ENCODE measurements at places on chromosomes 3 and 15. TPM values are rescaled to one million over a fixed set of nuclear protein-coding genes. Genes with fewer than 3 reads are reported as not detected.

TRH gene
- total RNA-seq, result not detected

TRAT1 gene
- not detected for total RNA-seq

TM4SF18 gene
- total RNA-seq, result 38.2 TPM

TRIM59 gene
- 8.7 TPM for total RNA-seq

TGM4 gene
- 0.39 TPM for total RNA-seq

GOLGA8H gene
- 2.9 TPM for total RNA-seq

SLC2A2 gene
- not detected for total RNA-seq

SRGAP3 gene
- 0.92 TPM for total RNA-seq

CELSR3 gene
- 3.8 TPM for total RNA-seq

SMCO1 gene
- total RNA-seq, result not detected

ARNT2 gene
- 19.3 TPM for total RNA-seq

TGM5 gene
- not detected for total RNA-seq

RBP2 gene
- total RNA-seq, result not detected

PPP1R14D gene
- total RNA-seq, result 0.21 TPM

FGF12 gene
- 0.62 TPM for total RNA-seq

PRSS50 gene
- not detected for total RNA-seq

GOLGA6L10 gene
- 0.35 TPM for total RNA-seq

VIPR1 gene
- 2.3 TPM for total RNA-seq

IGSF10 gene
- total RNA-seq, result 0.34 TPM

MCF2L2 gene
- 0.26 TPM for total RNA-seq

TRIM71 gene
- not detected for total RNA-seq

COL8A1 gene
- total RNA-seq, result not detected

LMOD3 gene
- not detected for total RNA-seq

RFTN1 gene
- 3.6 TPM for total RNA-seq

CACNA2D3 gene
- 0.19 TPM for total RNA-seq

MB21D2 gene
- total RNA-seq, result 5.7 TPM

IL20RB gene
- total RNA-seq, result 0.99 TPM

GOLGA8B gene
- total RNA-seq, result 15.6 TPM

CLDN18 gene
- not detected for total RNA-seq

BSN gene
- 0.25 TPM for total RNA-seq

SCAANT1 gene
- not detected for total RNA-seq

C15orf61 gene
- total RNA-seq, result 3.6 TPM

PP2D1 gene
- not detected for total RNA-seq

FAM43A gene
- 20.4 TPM for total RNA-seq

ARGFX gene
- total RNA-seq, result not detected

NOX5 gene
- 0.18 TPM for total RNA-seq

DPPA2 gene
- not detected for total RNA-seq

SAMD7 gene
- total RNA-seq, result not detected

ZNF80 gene
- total RNA-seq, result 0.04 TPM

TIGIT gene
- not detected for total RNA-seq
